ENCODE measurements at places on chromosomes 7 and 10.

DNA sequence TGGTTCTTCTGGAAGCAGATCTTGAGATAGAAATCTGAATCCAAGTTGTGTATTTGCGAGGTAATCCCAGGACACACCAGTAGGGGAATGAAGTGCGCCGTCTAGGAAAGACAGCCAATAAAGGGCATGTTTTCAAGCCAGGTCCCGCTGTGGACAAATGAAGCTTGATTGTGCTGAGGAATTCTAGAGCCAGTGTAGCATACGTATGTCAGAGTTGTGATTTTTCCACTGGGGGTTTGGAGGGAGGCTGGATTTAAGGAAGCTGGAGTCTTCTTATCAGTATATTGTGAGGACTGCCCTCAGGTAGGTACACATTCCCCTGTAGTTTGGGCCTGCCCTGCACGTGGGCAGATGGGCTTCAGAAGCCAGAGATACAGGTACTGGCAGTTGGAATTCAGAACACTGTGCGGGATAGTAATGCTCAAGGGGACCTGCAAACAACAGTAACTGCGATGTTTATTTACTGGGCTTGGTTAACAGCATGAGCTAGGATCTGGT, 50.9 kb downstream of the GALNT11 start:
- DNase-seq, result peak; percentile 9

GRCh38 chr10:16948361-16948760, 131.1 kb upstream of the RSU1 start:
- peak; percentile 77 for DNase-seq

DNA sequence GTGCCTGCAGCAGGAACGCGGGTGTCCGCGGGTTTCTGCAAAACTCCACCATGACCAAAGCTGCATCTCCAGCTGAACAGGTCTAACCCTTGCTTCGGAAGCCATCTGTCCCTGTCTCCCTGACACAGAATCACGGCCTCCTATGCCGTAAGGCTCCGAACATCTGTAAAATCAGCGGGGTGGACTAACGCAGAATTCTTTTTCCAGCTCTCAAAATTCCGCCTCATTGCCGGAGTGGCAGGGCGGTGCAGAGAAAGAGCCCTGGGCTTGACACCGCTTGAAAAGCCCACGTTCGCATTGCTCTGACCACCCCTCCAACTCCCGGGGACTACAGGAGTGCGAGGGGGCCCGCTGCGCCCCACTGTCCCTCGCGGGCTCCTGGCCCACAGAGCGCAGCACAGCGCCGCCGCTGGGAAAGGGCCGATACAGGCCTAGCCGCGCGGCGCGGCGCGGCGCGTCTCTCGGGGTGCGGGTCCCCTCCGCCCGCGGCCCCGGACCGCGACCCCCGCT, 409 bp downstream of the DNMBP start:
- DNase-seq, result no peak

- DNase-seq, result no peak
Measured at GRCh38 chr10:29378106-29378505, 89.2 kb downstream of the LYZL1 start.

GRCh38 chr7:28773423-28774145, 184.5 kb downstream of the TRIL start:
- DNase-seq, result no peak
